ENCODE measurements at places on chromosomes 5 and 9.

GRCh38 chr9:98678244-98678842 is 30.4 kb downstream of the GABBR2 start:
- no peak for DNase-seq

- no peak for DNase-seq
Measured at GRCh38 chr5:8848997-8849594, 696.8 kb downstream of the SEMA5A start.

GRCh38 chr9:37994639-37995347 is 74.2 kb downstream of the SHB start:
- peak; percentile 94 for DNase-seq

GRCh38 chr9:14466429-14466818 is 152.5 kb upstream of the NFIB start:
- peak; percentile 100 for DNase-seq

GRCh38 chr9:113973963-113974413 is 97.9 kb downstream of the ZNF618 start:
- DNase-seq: no peak

DNA sequence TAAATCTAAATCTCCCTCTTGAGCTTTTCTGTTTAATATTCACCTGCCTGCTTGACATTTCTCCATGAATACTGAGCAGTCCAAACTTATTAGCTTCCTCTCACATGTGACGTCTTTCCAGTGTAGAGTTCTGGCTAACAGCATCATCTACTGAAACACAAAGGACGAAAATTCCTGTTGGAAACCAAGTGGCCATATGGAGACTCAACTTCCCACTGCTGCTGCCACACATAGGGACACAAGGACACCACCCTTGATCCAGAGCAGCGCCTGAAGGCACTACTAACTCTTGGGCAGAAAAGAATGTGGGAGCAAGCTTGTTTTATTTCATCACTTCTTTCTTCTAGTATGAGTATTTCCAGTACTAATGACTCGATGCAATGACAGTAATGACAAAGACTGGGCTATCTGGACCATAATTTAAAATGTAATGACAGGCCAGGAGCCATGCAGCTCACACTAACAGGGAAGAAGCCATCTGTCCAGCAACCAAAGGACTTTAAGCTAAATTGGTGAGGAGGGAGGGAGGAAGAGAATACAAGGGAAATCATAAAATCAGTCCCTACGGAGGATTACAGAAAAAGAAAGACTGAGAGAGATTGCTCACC is 19.2 kb downstream of the RNF130 start:
- DNase-seq: no peak

DNA sequence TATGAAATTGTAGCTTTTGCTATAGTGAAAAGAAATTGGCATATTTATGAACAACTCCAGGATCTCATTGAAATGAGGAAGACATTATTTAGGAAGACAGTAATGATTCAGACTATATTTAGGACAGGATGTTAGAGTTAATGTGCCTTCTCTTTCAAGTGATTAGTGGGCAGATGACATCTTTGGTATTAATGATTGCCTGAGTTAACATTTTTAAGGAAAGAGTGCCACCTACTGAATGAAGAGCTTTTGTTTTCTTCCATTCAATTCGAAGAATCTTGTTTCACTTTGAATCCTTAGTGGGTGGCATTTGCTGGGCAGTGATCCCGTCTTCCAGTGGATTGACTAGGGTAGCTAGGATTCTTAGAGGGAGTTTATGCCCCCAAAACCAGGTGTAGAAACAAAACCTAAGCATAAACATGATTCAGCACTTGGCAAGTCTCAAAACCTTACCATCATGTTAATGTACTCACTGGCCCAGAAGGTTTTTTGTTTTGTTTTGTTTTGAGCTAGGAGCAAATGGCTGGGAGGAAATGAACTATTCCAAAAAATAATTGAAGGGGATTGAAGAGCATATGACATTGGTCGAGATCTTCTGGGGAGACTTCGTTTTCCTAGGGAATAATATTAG is 23.2 kb downstream of the MAP3K1 start:
- DNase-seq: peak; percentile 51

DNA sequence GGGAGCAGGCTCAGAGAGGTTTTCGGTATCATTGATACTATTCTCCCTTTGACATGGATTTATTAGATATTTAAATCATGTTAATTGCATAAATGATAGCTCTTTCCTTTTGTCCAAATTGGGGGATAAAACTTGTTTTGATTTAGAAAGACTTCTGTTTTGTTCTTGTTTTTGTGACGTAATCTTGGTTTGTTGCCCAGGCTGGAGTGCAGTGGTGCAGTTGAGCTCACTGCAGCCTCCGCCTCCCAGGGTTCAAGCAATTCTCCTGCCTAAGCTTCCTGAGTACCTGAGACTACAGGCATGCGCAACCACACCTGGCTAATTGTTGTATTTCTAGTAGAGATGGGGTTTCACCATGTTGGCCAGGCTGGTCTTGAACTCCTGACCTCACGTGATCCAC is 7.1 kb downstream of the MAT2B start:
- DNase-seq: no peak

- no peak for DNase-seq
Measured at GRCh38 chr9:133394687-133395271, 18.6 kb downstream of the STKLD1 start.

DNA sequence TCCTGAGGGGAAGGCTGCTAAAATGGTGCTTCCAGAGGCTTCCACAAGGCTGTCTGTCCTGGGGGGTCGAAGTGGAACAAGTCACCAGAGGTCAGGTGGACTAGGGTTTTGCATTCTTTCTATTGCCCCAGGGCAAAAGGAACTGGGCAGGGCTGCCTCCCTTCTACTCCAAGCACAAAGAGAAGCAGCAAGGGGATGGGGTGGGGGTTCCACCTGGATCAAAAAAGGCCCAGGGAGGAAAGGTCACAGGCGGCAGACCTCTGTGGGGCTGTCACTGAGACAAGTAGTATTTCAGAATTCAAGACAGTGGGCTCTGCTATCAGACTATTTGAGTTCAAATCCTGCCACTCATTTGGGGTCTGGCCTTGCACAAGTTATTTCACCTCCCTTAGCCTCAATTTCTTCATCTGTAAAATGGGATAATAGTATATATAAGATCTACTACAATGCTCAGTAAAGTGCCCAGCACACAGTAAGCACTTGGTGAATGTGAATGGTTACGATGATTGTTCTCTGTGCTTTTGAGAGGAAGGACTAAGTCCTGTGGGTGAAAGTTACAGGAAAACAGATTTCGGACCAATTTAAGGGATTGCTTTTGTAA is 1.9 kb upstream of the ARSI start:
- no peak for DNase-seq

DNA sequence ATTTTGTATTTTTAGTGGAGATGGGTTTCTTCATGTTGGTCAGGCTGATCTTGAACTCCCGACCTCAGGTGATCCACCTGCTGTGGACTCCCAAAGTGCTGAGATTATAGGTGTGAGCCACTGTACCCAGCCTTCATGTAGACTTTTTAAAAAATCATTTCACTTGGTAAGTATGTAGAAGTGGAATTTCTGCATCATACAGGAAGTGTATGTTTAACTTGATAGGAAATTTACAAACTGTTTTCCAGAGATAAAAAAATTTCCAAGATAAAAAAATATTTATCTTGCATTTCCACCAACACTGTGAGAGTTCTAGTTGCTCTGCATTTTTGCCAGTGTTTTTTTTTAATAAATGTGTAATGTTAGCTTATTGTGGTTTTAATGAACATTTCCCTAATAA is 155.8 kb downstream of the ZNF608 start:
- no peak for DNase-seq

- no peak for DNase-seq
Measured at GRCh38 chr9:109901201-109901600, 121.2 kb downstream of the PALM2AKAP2 start.

DNA sequence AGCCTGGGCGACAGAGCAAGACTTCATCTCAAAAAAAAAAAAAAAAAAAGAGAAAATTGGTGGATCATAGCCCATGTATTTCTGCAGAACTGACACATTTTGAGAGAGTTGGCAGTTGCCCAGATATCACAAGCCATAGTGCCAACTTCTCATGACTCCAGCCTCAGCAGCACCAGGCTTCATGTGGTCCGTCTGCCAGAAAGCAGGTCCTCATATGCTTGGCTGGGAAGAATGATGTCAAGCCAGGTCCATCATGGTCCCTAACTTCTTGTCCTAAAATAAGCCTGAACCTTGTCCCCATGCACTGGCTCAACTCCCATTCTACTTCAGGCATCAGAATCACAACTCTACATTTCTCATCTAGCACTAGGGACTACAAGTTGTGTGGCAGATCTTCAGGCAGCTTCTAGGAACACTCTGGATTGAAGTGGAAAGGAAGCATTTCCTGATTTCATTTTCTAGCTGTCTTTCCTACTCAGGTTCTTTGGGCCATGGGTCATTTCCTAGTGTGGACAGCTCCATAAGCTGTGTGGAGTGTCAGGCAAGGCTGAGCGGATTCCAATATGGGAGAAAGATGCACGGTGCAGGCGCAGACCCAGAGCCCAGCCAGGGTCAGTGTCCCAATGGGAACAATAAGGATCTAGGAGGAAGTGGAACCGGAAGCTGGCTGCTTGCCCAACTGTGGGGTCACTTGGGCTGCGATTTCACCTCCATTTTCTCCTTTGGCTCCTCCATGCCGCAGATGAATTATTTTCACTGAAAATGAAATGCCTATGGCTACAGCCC is 90.1 kb downstream of the LMNB1 start:
- DNase-seq: peak; percentile 83

- no peak for DNase-seq
Measured at GRCh38 chr5:10434392-10434791, 7.3 kb upstream of the ROPN1L start.

DNA sequence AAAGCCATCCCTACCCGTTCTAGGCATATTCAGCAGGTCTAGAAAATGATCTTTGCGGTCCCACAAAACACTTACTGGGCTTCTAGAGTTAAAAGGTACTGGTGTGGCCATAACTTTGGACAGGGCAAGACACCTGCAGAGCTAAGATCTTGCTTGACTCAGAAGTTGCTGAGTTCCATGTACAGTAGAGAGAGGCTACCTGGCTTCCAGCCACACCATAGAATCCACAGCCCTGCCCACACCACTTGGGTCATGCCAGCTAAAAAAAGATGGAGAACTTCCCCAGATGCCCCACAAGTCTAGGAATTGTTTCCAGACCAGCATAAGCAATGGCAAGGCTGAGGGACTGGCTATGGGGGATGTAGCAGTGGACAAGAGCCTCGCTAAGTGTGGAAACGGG is 52.1 kb downstream of the ABCA1 start:
- no peak for DNase-seq

DNA sequence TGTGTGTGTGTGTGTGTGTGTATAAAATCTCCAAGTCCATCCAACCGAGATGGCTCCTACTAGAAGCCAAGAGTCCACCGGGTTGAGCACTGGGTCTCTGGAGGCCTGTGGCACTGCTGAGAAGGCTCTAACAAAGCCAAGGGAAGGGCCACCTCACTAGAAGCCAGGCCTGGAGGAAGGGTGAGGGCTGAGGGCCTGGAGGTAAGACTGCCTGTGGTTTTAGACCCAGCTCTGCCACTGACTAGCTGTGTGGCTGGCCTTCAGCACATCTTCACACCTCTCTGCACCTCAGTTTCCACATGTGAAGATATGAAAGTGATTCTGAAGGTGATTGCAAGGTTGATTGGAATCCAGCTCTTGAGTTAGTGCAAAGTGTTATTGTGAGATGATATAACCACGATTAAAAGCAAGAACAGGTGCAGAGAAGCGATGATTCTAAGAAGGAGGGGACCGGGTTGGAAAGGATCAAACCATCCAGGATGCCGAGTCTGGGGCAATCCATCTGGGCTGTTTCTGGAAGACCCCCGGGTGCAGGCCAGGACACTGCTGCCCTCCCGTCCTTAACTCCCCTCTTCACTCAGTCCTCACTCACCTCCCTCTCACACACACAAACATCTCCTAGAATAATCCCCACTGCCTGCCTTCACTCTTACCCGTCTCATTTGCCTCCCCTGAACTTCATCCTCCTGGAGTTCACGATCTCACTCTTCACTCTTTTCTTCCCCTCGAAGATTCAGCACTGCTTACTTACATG is 2.3 kb downstream of the IL4 start:
- no peak for DNase-seq

DNA sequence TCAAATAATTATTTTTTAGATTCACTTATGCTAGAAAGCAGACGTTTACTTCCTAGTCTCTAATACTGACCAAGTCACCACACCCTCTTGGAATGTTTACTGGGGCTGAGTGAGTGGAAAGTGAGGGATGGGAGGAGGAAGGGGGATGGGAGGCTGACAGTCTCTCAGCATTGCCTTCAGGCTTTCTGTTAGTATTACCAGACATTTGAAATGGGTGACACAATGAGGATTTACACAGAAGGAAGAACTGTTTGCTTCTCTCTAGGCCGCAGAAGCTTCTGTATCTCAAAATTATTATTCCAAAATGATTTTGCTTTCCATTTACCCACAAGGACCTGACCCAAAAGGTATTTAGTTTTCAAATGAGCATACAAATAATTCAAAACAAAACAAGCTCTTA is 232.8 kb upstream of the ZNF608 start:
- no peak for DNase-seq

DNA sequence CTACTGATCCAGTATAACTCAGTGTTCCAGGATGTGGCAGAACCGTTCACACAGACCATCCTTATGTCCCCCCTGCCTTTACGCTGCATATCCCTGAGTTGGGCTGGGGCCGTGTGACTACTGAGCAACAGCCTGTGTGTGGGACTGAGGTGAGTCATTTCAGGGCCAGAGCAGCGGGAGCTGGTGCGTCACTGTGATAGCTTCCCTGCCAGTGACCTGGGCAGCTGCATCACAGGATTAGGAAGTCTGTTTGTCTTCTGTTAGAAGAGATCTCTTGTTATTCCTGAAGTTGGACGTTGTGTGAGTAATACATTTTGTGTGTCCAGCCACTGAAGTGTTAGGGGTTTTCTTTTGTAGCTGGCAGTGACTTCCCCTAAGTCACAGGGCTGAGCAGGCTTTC is 35.6 kb downstream of the TPPP start:
- no peak for DNase-seq

- no peak for DNase-seq
Measured at GRCh38 chr5:14525397-14525796, 56.2 kb upstream of the OTULINL start.

DNA sequence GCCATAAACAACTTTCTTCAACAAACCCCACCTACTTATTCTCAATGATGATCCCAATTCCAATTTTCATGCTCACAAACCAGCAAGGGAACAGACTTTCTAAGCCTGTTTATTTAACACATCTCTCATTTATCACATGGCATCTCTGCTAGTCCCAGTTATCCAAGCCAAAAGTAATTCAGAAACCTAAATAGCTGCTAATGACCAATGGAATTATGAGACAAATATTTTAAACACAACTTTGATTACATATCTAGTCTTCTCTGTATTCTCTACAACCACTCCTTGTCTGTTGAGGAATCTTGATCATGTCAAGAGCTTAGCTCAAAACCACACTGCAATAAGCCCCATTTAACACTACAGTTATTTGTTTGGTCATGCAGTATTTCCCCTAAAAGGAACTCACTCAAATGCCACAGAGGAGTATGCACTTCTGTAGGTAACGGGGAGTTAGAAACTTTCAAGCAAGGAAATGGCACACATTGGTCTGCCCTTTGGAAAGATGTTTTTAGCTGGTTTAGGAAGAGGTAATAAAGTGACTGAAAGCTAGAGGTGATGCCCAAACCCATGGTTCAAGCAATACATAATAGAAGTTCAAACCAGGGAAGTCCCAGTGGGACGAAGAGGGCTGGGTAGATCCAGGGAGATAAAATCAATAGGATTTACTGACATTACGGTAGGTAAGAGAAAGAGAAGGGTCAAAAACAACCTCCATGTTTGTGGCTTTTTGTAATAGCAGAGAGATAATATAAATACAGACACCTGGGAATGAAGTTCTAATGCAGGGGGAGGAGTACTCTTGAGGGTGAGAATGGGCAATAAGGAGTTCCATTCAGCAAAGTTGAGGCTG is 42.1 kb upstream of the HTR4 start:
- no peak for DNase-seq

Measured in NCI-H446 treated with DMSO at 0.1 percent for 48 hours (cell line).